ENCODE measurements at places on chromosomes 2 and 18.
A peak's percentile ranks its signal among the peaks of the same experiment; 100 is the strongest.

DNA sequence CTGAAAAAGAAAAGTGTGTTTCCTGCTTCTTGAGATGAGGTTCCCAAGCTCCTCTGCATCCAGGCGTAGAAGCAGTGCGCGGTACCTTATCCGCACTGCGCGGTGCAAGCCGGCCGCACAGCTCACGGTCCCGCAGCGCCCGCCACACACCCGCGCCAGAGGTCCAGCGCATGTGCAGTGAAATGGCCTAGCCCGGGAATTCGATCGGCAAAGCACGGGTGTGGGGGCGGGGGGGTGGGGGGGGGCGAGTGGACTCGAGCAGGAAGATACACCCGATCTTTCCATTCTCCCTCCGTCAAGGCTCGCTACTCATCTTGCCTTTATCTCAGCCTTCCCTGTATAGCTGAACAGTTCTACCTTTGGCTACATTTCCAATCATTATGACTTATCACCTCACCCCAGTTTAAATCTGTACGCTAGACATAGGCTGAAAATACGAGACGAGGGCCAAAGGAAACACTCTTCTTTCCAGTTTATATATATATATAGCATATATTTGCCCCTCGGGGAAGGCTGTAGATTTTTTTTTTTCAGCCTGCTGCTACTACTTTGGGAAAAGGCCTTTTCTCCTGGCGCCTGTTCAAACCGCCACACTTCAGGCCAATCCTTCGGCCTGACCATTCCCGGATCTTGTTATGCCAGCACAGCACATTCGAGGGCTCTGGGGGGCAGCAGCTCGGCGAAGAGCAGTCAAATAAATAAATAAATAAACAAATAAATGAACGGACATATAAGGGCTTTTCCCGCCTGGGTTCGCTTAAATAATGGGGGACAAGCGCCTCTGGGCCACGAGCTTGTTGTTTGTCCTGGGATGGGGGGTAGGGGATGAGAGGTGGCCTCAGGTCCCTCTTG is 10.4 kb downstream of the HOXD8 start:
- DNase-seq, result peak; percentile 84

DNA sequence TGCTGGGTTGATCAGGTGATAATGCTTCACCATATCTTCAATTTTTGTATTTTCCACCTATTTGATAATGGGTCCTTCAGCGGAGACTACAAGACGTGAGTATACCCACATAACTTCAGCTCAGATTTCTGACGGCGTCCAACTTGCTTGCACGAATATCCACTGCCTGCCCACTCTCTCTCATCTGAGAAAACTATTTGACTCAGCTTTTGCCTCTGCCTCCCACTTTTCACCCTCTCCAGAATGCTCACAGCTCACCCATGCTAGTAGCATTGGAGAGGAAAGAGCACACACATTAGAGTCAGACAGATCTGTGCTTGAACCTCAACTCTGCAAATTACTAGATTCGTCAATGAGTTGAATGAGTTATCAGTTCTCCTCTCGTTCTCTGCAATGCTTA is 166.8 kb downstream of the BCL2 start:
- no peak for DNase-seq

DNA sequence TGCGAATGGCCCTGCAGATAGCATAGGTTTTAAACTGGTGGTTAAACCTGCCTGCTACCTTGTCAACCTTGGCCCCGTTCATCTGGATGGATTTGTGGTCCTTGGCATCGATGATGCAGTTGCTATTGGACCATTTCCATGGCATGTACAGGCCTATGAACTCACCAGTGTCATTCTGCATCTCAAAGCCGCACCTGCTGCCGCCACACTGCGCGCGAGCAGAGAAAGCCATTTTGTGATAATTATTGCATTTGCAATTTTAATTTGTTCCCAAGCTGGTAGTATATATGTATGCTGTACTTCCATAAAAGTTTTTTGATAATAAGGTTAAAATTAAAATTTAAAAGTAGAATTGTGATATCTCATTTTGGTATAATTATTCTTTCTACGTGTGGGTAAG is 94.8 kb upstream of the UXS1 start:
- DNase-seq, result no peak

DNA sequence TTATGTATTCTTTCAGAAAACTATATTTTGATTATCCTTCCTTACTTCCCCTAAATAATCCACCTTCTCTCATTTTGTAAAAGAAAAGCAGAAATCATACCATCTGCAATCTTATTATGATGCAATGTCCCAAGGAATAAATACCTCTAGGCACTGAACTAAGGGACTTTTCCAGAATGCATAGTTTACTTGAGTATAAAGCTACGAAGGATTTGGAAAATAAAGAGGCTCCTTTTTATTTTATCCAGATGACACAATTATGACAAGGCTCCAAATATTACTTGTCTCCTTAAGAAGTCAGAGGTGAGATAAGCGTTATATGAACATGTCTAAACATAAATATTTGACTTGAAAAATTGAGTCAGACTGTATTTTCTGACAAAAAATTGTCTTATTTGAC is 72.1 kb downstream of the COL3A1 start:
- no peak for DNase-seq

DNA sequence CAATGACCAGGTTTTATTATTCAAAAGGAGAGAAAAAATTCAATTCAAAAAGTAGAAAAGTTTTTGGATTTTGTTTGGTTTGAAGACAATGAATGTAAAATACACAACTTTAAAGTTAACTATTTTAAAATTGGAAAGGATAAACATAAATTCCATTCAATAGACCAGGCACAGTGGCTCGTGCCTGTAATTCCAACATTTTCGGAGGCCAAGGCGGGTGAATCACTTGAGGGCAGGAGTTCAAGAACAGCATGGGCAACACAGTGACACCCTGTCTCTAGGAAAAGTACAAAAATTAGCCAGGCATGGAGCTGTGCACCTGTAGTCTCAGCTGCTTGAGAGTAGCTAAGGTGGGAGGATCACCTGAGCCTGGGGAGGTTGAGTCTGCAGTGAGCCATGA is 54.7 kb downstream of the SCN9A start:
- DNase-seq, result no peak

- no peak for DNase-seq
These were observed 38.1 kb downstream of the PLEK start for GRCh38 chr2:68403199-68403644.

DNA sequence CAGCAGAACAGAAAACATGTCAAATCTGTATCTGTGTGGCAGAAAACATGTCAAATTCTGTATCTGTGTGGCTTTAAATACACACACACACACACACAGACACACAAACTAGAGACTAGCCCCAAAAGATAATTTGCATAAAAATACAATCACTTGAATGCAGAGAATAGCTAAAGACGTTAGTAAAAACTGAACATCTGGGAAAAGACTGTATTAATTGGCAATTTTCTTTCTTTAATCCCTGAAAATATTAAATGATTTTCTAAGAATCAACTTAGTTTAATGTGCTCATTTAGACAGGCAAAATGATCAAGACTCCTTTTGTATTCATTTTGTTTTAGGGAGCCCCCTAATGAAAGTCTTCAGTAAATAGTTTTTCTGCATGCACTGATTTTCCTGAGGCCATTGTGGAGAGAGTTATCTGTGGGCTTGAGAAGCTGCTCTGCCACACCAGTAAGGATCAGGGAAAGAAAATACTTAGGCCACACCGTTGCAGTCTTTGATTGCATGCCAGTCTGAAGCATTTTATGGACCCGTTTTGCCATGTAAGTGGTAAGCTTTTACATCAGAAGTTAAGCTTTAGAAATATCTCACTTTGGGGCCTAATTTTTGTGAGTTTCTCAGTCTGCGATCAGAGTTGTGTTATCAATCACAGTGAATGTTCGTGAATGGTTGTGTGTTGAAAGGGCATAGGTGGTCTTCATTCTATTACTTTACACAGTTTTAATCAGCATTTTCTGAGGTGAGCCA is 2.2 kb downstream of the SPATS2L start:
- no peak for DNase-seq

DNA sequence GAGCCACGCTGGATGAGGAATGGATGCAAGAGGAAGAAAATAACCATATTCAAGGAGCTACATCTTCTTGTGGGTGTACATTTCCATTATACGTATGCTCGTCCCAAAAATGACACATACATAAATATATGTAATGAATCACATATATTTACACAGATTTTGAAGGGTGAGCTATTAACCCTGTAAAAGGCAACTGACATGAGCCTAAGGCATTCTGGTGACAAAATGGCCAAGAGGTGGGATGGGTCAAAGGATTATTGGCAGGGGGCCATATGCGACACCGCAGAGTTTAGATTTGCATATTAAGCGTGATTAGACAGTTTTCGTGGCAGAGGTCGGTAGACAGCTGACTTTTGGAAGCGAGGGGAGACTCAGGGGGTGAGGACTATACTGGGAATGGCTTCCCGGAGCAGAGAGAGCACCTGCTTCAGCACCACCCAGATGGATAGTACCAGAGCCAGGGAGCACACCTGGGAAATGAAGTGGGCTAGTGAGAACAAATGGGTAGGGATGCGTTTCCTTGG is 431 bp upstream of the CNRIP1 start:
- DNase-seq, result peak; percentile 33

DNA sequence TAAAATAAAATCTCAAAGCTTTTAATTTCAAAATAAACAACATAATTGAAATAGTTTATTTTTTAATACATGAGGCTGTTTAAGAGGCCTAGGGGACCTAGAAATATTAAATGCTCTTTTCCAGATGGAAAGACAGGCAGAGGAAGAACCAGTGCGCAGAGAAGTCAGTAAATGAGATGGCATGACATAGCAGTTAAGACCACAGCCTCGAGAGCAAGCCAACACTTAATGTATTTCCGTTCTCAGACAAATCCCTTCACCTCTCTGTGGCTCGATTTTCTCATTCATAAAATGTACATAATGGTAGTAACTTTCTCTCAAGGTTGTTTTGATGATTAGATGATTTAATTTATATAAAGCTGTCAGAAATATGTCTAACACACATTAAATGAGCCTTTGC is 405.1 kb upstream of the CWC22 start:
- peak; percentile 26 for DNase-seq

DNA sequence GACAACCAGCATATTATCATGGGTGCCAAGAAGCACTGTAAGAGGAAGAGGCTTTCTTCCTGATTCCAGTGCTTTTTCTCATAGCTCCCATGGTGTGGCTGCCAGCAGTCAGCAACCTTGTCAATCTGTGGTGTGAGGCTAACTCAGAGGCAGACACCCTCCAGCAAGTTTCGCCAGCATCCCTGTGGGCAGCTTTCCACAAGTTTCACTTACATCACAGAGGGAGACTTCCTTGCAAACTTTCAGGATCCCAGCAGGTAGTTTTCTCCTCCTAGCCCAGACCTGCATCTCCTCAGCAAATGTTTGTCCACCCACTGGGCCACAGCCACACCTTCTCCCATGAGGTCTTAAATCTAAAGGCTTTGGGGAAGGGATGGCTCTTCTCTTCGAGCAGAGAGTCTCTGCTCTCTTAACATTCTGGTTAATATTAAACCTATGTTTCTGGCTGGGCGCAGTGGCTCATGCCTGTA is 9.1 kb downstream of the DNAH7 start:
- no peak for DNase-seq

DNA sequence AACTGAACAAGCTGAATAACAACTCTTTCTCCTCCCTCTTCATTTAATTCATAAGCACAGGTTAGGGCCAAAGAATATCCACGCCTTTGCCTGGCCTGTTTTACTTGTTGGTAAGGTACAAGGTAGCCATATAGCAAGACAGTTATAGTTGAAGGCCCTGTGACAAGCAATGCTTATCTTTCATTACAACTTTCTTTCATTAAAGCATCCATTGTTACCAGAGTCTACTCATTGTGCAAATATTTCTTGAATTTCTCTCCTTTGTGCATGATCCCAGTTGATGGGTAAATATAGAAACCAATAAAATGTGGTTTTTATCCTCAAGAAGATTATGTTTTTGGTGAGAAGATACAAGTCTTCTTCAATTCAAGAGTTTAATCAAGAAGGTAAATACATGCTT is 140.2 kb downstream of the UBE2E3 start:
- DNase-seq, result no peak

- no peak for DNase-seq
These were observed 53.3 kb upstream of the NARS1 start for GRCh38 chr18:57674891-57675290.

All from left hindlimb (tissue), 1 donor.